ENCODE measurements at places on chromosomes 5 and 9. TPM values are rescaled to one million over a fixed set of nuclear protein-coding genes. Genes with fewer than 3 reads are reported as not detected.

The NKD2 gene
- total RNA-seq: 4.2 TPM

The FOXD4L3 gene
- total RNA-seq: not detected

The ROPN1L gene
- total RNA-seq: 1.3 TPM

The CCL19 gene
- total RNA-seq: not detected

The TMEM171 gene
- total RNA-seq: not detected

The LVRN gene
- total RNA-seq: 2.0 TPM

The WNT8A gene
- total RNA-seq: not detected

The TICAM2 gene
- total RNA-seq: 1.6 TPM

The CD274 gene
- total RNA-seq: 1.6 TPM

The GRM6 gene
- total RNA-seq: not detected

The FBP1 gene
- total RNA-seq: 39.9 TPM

The FYB1 gene
- 2.9 TPM for total RNA-seq

The GGTA1 gene
- total RNA-seq: 2.6 TPM

The FBXL7 gene
- total RNA-seq: 4.0 TPM

The SH2D3C gene
- total RNA-seq: 4.2 TPM

The NR4A3 gene
- total RNA-seq: 8.9 TPM

The HAVCR2 gene
- total RNA-seq: 2.3 TPM

The IFNB1 gene
- not detected for total RNA-seq

The DOCK2 gene
- 3.1 TPM for total RNA-seq

The HBEGF gene
- 7.3 TPM for total RNA-seq

The PTGES gene
- 0.52 TPM for total RNA-seq

All from body of pancreas (tissue), 4 donors.